ENCODE measurements at places on chromosomes 2 and 18. TPM values are rescaled to one million over a fixed set of nuclear protein-coding genes. Genes with fewer than 3 reads are reported as not detected.
A peak's percentile ranks its signal among the peaks of the same experiment; 100 is the strongest.

GRCh38 chr18:22056950-22057349 is 112.4 kb upstream of the GATA6 start:
- no peak for DNase-seq
- H3K4me1 ChIP-seq, result no peaks in the 10 kb centered on the region
- no peak overlapping the region for H3K4me3 ChIP-seq
- no peak overlapping the region for H3K27ac ChIP-seq
- no peaks in the 10 kb centered on the region for H3K27me3 ChIP-seq

- H3K27me3 ChIP-seq, result no peaks in the 10 kb centered on the region
- H3K4me3 ChIP-seq, result no peak overlapping the region
- H3K27ac ChIP-seq, result peak overlapping the region; percentile 24
- no peaks in the 10 kb centered on the region for H3K36me3 ChIP-seq
- H3K4me1 ChIP-seq, result no peaks in the 10 kb centered on the region
- DNase-seq, result no peak
These were observed 62.5 kb upstream of the LPIN2 start for GRCh38 chr18:3075491-3075890.

The CPLX4 gene
- not detected for polyA plus RNA-seq

- H3K36me3 ChIP-seq, result no peaks in the 10 kb centered on the region
- H3K4me3 ChIP-seq, result no peak overlapping the region
- no peaks in the 10 kb centered on the region for H3K27me3 ChIP-seq
These were observed 8.7 kb downstream of the NETO1 start for GRCh38 chr18:72859088-72859487.

The TUBA4B gene
- not detected for polyA plus RNA-seq

GRCh38 chr2:96556441-96557330 is 20.1 kb downstream of the ARID5A start:
- H3K27me3 ChIP-seq, result no peaks in the 10 kb centered on the region
- no peaks in the 10 kb centered on the region for H3K4me1 ChIP-seq
- no peak overlapping the region for H3K27ac ChIP-seq
- H3K4me3 ChIP-seq, result no peak overlapping the region
- peak; percentile 12 for DNase-seq
